ENCODE measurements at places on chromosomes 3 and 15. TPM values are rescaled to one million over a fixed set of nuclear protein-coding genes. Genes with fewer than 3 reads are reported as not detected.

GRCh38 chr3:8784676-8785435 is 15.4 kb upstream of the OXTR start:
- DNase-seq, result no peak

GRCh38 chr15:25863111-25863967 is at the start of gene ATP10A:
Gene ATP10A (minus strand): TSS chr15:25863327. CDS start chr15:25863096, 231 bp downstream.
- DNase-seq, result no peak

GRCh38 chr15:24752354-24752753 is 76.8 kb downstream of the NPAP1 start:
- no peak for DNase-seq

DNA sequence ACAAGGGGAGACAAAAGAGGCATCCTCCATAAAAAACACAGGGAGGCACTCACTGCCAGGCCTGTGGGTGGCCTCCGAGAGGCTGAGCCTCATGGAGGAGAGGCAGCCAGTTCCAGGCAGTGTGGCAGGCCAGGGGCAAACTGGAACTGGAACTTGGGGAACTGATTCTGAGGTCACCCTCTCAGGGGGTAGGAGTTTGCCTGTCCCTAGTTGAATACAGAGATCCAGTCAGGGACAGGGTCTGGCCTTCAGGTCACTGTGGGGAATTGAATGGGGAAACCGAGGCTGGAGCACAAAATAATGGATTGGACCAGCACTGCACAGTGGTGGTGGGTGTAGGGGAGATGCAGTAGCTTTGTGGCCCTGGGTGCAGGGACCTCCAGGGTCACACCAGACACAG is 58.7 kb downstream of the TPRA1 start:
- DNase-seq, result no peak

The DNAH12 gene
- total RNA-seq, result 0.38 TPM

The SLC22A14 gene
- total RNA-seq, result 0.19 TPM

The CLSTN2 gene
- total RNA-seq, result 12.0 TPM
